Neural crest cell (in vitro differentiated cells): ENCODE measurements at places on chromosomes 11 and 22. TPM values are rescaled to one million over a fixed set of nuclear protein-coding genes. Genes with fewer than 3 reads are reported as not detected.
A peak's percentile ranks its signal among the peaks of the same experiment; 100 is the strongest.

The TSSK2 gene
- total RNA-seq, result not detected in 2 replicates

The ISX gene
- total RNA-seq, result not detected in 2 replicates

The PPP6R3 gene
- total RNA-seq, result 108 and 111 TPM in 2 replicates

The ROM1 gene
- 0.23 and 0.75 TPM in 2 replicates for total RNA-seq

The RIN1 gene
- total RNA-seq, result 3.7 and 4.3 TPM in 2 replicates

The DPP3 gene
- 66.8 and 68.9 TPM in 2 replicates for total RNA-seq

The AQP11 gene
- 1.9 and 2.1 TPM in 2 replicates for total RNA-seq

The TIMP3 gene
- total RNA-seq, result 20.7 and 21.6 TPM in 2 replicates

DNA sequence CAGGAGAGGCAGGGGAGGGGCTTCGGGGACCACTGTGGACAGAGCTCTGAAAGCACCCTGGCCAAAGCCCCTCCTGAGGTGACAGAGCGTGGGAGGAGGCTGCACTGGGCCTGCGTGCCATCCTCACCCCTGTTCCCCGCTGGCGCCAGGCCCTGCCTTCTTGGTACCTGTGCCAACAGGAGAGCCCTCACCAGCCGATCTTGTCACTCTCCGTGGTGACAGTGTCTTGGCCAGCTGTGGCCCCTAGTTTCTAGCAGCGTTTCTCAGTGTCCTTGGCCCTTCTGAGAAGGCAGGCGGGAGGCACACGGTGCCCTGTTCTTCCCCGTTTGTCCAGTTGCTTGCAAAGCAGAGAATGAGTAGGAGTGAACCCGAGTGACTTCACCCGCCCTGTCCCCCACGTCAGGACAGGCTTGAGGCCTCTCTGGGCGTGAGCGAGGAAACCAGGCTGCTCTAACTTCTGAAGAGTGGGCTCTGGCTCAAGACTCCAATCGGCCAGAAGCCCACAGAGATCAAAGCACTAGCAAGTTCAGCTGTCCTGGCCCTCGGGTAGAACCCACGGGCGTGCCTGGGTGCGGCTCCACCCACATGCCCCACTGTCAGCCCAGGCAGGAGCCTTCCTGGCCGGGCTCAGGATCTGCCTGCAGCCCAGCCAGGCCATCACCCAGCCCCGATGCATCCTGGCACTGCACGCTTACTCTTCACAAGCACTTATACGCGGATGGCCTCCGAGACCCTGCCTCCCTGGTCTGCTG lies 60.2 kb upstream of the EMID1 start:
- H3K4me3 ChIP-seq, result no peak overlapping the region
- no peaks in the 10 kb centered on the region for H3K36me3 ChIP-seq
- peaks cover 2% of the 10 kb centered on the region for H3K27me3 ChIP-seq
- DNase-seq, result no peak

- H3K36me3 ChIP-seq, result peaks cover 2% of the 10 kb centered on the region
- DNase-seq, result peak; percentile 74
- H3K4me1 ChIP-seq, result peaks cover 34% of the 10 kb centered on the region
- H3K27ac ChIP-seq, result no peak overlapping the region
Observed at GRCh38 chr11:16788141-16789062, 50.0 kb downstream of the C11orf58 start.

DNA sequence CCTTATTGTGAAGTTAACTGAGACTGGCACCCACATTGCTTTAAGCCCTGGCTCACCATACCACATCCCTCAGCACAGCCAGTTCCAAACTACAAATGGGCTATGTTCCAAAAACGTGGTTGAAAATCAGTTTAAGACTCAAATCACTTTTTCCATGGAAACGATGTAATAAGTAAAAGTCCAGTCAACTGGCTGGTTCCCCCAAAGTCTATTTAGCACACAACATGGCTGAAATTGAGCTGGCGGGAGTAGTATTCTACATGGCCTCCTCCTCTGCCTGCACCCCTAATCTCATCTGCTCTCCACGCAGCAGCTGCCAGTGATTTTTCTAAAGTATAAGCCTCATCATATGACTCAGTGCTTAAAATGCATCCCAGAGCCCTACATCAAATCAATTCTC lies 40.9 kb upstream of the BIRC3 start:
- no peaks in the 10 kb centered on the region for H3K36me3 ChIP-seq
- H3K27me3 ChIP-seq, result peaks cover 8% of the 10 kb centered on the region
- peaks cover 14% of the 10 kb centered on the region for H3K4me1 ChIP-seq
- no peak overlapping the region for H3K4me3 ChIP-seq

- no peaks in the 10 kb centered on the region for H3K27me3 ChIP-seq
- peak overlapping the region; percentile 71 for H3K27ac ChIP-seq
- H3K4me3 ChIP-seq, result peak overlapping the region; percentile 60
- H3K36me3 ChIP-seq, result peaks cover 4% of the 10 kb centered on the region
Observed at GRCh38 chr22:29002603-29003002, 59.0 kb downstream of the C22orf31 start.

DNA sequence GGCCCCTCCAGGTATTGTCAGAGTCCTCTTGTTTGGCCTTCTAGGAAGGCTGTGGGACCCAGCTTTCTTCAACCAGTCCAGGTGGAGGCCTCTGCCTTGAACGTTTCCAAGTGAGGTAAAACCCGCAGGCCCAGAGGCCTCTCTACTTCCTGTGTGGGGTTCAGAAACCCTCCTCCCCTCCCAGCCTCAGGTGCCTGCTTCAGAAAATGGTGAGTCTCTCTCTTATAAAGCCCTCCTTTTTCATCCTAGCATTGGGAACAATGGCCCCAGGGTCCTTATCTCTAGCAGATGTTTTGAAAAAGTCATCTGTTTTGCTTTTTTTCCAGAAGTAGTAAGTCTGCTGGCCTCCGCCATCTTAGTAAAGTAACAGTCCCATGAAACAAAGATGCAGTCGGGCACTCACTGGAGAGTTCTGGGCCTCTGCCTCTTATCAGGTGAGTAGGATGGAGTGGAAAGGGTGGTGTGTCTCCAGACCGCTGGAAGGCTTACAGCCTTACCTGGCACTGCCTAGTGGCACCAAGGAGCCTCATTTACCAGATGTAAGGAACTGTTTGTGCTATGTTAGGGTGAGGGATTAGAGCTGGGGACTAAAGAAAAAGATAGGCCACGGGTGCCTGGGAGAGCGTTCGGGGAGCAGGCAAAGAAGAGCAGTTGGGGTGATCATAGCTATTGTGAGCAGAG lies at the start of gene CD3E:
Gene CD3E, plus strand, starts transcription at position 163 of the 681 bp plus-strand sequence. Its CDS starts 223 bp downstream, at position 386.
- no peaks in the 10 kb centered on the region for H3K4me1 ChIP-seq
- peaks cover 50% of the 10 kb centered on the region for H3K27me3 ChIP-seq
- no peak within 1 kb of the TSS for H3K4me3 ChIP-seq
- no peak for DNase-seq
- no peak within 1 kb of the TSS for H3K27ac ChIP-seq

DNA sequence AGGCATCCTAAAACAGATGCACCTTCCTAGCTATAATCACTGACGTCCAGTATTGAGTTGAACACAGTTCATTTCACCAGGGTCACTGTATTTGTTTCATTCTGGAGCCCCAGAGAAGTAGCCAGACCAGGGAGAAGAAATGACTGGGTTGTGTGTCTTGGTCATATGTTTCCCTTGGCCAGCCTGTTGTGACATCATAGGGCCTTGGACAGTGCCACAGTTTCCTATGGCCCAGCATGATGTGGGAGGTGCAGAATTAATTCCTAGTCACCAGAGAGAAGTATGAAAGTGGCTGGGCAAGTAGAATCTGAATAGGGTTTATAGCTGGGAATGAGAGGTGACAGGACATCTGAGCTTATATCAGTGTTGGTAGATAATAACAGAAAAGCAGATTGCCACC lies 84.0 kb upstream of the ZBED5 start:
- no peaks in the 10 kb centered on the region for H3K4me1 ChIP-seq
- H3K27ac ChIP-seq, result no peak overlapping the region
- no peaks in the 10 kb centered on the region for H3K36me3 ChIP-seq
- no peak overlapping the region for H3K4me3 ChIP-seq
- no peak for DNase-seq

- H3K36me3 ChIP-seq, result peaks cover 27% of the 10 kb centered on the region
- H3K27me3 ChIP-seq, result no peaks in the 10 kb centered on the region
Observed at GRCh38 chr11:74208507-74208906, 37.4 kb downstream of the PPME1 start.

DNA sequence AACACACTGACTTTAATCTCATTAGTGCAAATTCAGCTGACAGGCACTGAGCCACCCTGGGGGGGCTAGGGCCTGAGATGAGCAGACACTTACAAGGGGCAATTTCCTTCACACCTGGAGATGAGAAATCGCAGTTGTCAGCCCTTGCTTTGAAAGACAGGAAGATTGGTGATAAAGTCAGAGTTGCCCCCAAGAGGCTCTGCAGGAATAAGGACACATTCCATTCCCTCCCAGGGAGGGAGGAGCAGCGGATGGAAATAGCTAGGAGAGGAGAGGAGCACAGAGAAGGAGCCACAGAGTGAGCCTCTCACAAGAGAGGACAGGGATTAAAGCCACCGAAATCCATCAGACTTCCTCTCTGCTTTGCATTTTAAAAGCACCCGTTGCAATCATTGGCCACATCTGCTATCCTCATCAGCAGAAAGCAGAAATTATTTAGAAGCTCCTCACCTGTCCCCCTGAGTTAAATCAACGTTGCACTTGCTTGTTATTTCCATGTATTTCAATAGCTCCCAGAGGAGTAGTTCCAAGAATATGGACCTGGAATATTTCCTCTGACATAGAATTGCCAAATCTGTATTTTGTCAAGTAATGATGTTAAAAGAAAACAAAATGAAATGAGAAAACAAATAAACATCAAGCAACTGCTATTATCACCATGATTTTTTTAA lies 213.7 kb downstream of the BARX2 start:
- H3K4me3 ChIP-seq, result no peak overlapping the region
- H3K4me1 ChIP-seq, result no peaks in the 10 kb centered on the region
- no peak for DNase-seq
- no peak overlapping the region for H3K27ac ChIP-seq
- peaks cover 6% of the 10 kb centered on the region for H3K27me3 ChIP-seq
- no peaks in the 10 kb centered on the region for H3K36me3 ChIP-seq

- H3K4me3 ChIP-seq, result no peak overlapping the region
- no peak overlapping the region for H3K27ac ChIP-seq
- peaks cover 6% of the 10 kb centered on the region for H3K4me1 ChIP-seq
- no peak for DNase-seq
- no peaks in the 10 kb centered on the region for H3K36me3 ChIP-seq
Observed at GRCh38 chr11:18728658-18729057, 2.7 kb upstream of the IGSF22 start.

DNA sequence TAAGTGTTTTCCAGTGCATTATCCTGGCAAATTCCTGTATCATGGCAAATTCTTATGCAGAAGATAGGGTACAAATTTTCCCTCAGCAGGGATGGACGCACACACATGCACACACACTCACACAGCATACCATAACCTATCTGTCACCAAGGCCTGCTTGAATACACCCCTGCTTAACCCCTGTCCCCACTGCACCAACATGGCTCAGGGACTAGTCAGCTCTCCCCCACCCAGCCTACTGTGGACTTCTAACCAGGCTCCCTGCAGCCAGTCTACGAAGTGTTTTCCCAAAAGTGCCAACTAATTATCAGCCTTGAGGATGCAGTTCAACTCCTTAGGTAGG lies 63.1 kb downstream of the RAB30 start:
- H3K4me3 ChIP-seq, result no peak overlapping the region
- DNase-seq, result no peak
- no peaks in the 10 kb centered on the region for H3K27me3 ChIP-seq

GRCh38 chr11:99277281-99277680 lies 256.5 kb downstream of the CNTN5 start:
- no peak overlapping the region for H3K4me3 ChIP-seq
- no peak overlapping the region for H3K27ac ChIP-seq
- H3K27me3 ChIP-seq, result no peaks in the 10 kb centered on the region
- peaks cover 17% of the 10 kb centered on the region for H3K4me1 ChIP-seq
- no peak for DNase-seq
- H3K36me3 ChIP-seq, result no peaks in the 10 kb centered on the region

DNA sequence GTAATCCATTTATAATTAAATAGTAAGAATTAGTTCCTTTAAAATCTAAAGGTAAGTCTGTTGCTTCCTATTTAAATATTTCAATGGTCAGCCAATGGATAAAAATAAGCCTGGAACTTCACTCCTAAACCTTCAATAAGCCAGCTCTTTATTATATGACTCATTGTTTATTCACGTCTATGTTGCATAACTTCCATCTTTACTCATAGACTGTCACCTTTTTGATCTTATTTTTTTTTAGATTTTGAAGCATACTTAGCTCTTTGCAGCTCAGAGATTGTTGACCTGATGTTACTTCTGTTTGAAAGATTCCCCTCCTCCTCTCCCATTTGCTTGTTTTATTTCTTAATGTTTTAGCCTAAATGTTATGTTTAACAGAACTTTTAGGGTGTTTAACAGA lies 1571.2 kb upstream of the RAG2 start:
- no peak overlapping the region for H3K27ac ChIP-seq
- H3K36me3 ChIP-seq, result peaks cover 9% of the 10 kb centered on the region
- no peak for DNase-seq
- no peak overlapping the region for H3K4me3 ChIP-seq
- H3K4me1 ChIP-seq, result no peaks in the 10 kb centered on the region

DNA sequence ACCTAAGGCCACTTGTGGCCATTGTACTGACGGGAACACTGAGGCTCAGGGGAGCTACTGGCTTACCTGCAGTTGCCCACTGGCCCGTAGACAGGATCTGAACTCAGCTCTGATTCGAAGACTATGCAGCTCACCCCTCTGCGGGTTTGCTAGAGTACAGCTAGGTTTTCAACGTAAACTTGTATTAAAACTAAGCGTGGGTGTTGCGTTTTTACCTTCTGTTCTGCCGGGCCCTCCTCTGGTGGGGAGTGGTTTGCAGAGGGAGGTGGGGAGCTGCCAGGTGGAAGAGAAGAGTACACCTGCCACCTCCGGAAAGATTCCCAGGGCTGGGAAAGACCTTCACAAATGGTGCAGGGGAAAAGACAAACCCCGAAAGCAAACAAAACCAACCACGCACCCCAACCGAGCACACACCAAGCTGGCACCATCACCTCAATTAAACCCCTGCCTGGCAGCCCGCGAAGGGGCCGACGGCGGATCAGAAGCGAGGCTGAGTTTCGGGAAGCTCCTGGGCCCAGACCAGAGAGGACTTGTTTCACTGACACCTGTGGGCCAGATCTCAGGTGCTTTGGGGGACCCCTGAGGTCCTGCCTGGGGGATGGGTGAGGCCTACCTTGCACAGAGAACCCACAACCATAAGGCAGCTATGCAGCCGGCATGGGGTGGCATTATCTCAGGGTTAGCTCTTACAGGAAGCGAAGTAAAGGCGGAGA lies 37.7 kb downstream of the SHISAL1 start:
- H3K27me3 ChIP-seq, result peaks cover 3% of the 10 kb centered on the region
- no peak overlapping the region for H3K27ac ChIP-seq

DNA sequence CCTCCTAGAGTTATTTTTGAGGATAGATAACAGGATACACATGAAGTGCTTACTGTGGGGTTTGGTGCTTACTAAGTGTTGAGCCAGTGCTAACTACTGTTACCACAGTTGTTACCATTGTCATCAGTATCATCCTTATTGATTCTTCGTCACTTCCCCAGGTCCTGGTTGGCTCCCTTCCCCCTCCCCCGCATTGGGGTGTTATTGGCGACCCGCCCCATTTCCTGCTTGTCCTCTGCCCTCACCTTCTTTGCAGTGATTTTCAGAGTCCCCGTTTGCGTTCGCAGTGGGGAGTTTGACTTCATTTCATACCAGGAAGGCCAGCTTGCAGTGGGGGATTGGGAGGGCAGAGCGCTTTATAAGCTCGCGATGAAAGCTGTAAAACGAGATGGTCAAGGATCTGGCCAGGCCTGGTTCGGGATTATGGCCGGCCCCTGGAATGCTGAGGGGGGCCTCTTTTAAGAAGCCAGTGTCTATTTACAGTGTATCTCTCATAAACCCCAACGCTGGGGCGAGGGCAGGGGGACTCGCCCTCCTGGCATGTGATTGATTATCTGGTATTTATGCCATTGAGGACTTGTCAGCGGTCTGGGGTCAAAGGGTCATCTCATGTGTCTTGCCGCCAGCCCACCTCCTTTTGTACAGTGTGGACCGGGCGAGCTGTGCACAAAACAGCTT lies 84.6 kb upstream of the NNMT start:
- DNase-seq, result peak; percentile 51
- H3K36me3 ChIP-seq, result no peaks in the 10 kb centered on the region
- peak overlapping the region; percentile 81 for H3K4me3 ChIP-seq
- H3K4me1 ChIP-seq, result peaks cover 97% of the 10 kb centered on the region
